ENCODE measurements at places on chromosomes 12 and 14. TPM values are rescaled to one million over a fixed set of nuclear protein-coding genes. Genes with fewer than 3 reads are reported as not detected.

The SMIM41 gene
- 0.13 TPM for total RNA-seq

The KRT3 gene
- not detected for total RNA-seq

The RNASE2 gene
- total RNA-seq: not detected

The SPIC gene
- not detected for total RNA-seq

The CAPS2 gene
- 15.9 TPM for total RNA-seq

The PTPRQ gene
- total RNA-seq: 0.06 TPM

The RFX4 gene
- total RNA-seq: not detected

The PAPOLA gene
- 66.3 TPM for total RNA-seq

The CCDC196 gene
- not detected for total RNA-seq

The HOXC11 gene
- total RNA-seq: not detected

The FGF23 gene
- not detected for total RNA-seq

The IFNG-AS1 gene
- total RNA-seq: 0.26 TPM

The BMP4 gene
- total RNA-seq: 8.6 TPM

The CAPZA3 gene
- not detected for total RNA-seq
